RKO (cell line): ENCODE measurements at places on chromosomes 5 and 9.

- DNase-seq = no peak
These were observed 397.6 kb downstream of the RASEF start for GRCh38 chr9:82665324-82665723.

GRCh38 chr5:65305913-65306312, 175.8 kb downstream of the ADAMTS6 start:
- no peak for DNase-seq

- DNase-seq = no peak
These were observed 405.8 kb upstream of the TLE4 start for GRCh38 chr9:79166005-79166404.

GRCh38 chr9:114837923-114838322, 32.1 kb upstream of the TNFSF15 start:
- DNase-seq = no peak

DNA sequence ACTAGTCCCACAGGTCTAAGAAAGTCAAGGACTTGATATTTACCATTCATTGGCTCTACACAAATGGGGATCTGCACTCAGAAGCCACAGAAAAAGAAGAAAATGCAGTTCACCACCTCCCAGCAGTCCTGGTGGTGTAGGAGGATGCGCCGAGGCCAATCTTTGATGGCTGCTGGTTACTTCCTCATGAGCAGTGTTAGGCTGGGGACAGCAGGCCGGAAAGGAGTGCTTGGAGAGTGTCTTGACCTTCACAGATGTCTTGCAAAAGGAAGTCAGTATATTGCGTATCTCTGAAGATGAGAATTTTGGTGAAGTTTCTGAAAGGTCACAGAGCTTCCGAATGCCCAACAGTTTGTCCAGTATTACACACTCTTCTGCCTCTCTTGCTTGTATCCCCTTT, 597.0 kb downstream of the EBF1 start:
- DNase-seq = no peak

GRCh38 chr9:121295662-121296191, 27.8 kb downstream of the GSN start:
- DNase-seq = no peak

DNA sequence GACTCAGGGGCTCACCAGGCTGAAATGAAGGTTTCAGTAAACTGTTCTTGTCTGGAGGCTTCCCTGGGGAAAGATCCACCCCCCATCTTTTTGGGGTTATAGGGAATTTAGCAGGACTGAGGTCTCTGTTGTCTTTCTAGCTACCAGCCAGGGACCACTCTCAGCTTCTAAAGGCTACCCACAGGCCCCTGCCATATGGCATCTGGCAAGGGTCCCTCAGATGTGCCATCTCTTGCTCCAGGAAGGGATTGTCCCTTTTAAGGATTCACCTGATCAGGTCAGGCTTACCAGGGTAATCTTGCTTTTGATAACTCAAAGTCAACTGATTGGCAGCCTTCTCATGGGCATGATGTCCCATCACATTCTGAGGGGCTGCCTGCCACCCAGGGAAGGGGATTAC, 65.0 kb downstream of the NSUN2 start:
- DNase-seq = no peak

GRCh38 chr5:181063514-181063913, 23.4 kb downstream of the BTNL9 start:
- peak; percentile 39 for DNase-seq

- no peak for DNase-seq
These were observed 152.3 kb downstream of the NR3C1 start for GRCh38 chr5:143251190-143251589.

- no peak for DNase-seq
These were observed 533.3 kb upstream of the CDH9 start for GRCh38 chr5:27571681-27572080.

DNA sequence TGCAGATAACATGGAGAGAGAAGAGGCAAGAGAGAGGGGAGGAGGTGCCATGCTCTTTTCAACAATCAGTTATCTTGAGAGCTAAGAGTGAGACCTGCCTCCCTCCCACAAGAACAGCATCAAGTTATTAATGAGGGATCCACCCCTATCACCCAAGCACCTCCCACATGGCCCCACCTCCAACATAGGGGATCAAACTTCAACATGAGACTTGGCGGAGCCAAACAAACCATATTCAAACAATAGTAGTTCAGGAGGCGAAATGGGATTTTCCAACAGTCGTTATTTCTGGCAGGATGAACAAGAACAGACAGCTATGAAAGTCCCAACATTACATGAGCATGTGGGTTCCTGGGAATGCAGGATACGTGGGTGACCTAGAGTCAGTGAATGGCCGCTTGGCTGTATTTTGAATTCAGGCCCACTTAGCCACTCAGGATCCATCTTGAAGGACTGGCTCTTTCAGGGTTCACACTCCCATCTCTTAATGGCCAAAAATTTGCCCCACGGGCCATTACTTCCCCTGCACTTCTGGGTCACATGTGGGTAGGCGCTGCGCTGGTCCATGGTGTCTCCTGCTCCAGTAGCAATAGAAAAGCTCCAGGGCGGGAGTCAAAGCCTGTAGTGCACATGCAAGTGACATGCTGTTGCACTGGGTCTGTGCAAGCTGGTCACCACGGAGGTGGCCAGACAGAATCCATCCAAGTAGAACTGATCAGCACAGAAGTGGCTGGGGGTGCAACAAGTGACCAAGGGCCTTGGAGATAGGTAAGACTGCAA, 7.1 kb upstream of the FAF2 start:
- no peak for DNase-seq

- DNase-seq = no peak
These were observed 195.5 kb upstream of the CLINT1 start for GRCh38 chr5:158054223-158055110.

- DNase-seq = peak; percentile 85
These were observed at the start of gene IRX2 for GRCh38 chr5:2751592-2752021. TSS of gene IRX2 (minus strand) at chr5:2751677. CDS start at chr5:2751413, 264 bp downstream.

- DNase-seq = no peak
These were observed 1.2 kb downstream of the RNF224 start for GRCh38 chr9:137228506-137228967.

- no peak for DNase-seq
These were observed 153.7 kb downstream of the TLE1 start for GRCh38 chr9:81535542-81536241.

GRCh38 chr9:72480921-72481320, 40.5 kb upstream of the TMC1 start:
- no peak for DNase-seq

DNA sequence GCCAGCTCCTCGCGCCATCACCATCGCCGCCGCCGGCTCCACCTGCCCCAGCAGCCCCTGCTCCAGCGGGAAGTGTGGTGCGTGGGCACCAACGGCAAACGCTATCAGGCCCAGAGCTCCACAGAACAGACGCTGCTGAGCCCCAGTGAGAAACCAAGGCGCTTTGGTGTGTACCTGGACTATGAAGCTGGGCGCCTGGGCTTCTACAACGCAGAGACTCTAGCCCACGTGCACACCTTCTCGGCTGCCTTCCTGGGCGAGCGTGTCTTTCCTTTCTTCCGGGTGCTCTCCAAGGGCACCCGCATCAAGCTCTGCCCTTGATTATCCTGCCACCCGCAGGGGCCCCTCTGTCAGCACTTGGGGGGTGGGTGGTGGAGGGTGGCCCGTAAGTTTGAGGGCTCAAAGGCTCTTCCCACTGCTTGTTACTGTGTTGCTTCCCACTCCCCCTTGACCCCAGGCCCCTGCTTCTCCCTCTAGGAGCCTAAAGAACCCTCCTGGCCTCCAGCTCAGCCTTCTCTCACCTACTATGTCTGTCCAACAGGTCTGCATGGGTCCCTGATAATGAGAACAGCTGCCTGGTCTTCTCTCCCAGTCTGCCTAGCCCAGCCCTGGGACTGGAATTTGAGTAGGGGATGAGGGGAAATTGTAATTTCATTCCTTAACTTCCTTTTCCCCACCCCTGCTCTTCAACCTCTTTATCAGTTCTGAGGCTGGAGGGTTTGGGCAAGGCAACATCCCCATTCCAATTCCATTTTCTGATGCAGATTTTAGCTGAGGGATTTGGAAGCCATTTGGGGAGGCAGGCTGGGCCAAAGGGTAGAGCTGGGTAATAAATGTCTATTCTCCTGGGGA, 9.0 kb downstream of the RACK1 start:
- no peak for DNase-seq

- no peak for DNase-seq
These were observed 40.8 kb downstream of the SNX18 start for GRCh38 chr5:54558362-54558761.

- peak; percentile 75 for DNase-seq
These were observed 207.1 kb downstream of the VPS13A start for GRCh38 chr9:77384406-77384805.
